ENCODE measurements at places on chromosomes 5 and 9. TPM values are rescaled to one million over a fixed set of nuclear protein-coding genes. Genes with fewer than 3 reads are reported as not detected.

DNA sequence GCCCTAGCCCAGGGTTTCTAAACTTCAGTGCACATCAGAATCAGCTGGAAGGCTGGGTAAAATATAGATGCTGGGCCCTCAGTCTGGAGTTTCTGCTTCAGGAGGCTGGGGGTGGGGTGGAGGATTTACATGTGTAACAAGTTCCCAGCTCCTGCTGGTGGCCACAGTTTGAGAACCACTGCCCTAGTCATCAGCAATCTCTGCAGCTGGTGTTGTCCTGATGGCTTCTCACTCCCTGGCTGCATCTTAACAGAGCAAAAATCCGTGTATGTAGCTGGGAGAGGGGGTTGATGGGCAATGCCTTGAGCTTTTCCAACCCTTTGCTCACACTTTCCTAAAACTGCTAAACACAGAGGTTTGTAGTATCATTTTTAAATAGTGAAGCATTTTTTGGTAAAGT, 186.0 kb upstream of the KLF9 start:
- DNase-seq = peak; percentile 66

- DNase-seq = no peak
Measured at GRCh38 chr5:92945605-92946097, 635.4 kb downstream of the NR2F1-AS1 start.

DNA sequence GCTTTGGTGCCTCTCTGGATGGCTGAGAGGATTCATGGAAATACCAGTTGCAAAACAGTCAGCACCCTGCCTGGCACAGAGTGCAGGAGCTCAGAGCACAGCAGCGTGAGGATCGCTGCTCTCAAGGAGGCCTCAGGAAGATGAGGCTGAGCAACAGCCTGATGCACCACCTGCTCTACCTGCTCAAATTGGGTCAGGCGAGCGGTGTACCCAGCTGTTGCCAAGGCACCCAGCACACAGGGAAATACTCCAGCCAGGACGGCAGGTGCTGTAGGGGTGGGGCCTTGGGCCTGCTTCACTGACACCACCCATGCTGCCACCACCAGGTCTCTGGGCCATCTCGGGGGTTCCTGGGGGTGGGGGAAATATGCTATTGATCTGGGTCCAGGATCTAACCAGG, 4.3 kb downstream of the EEIG1 start:
- DNase-seq = no peak

- no peak for DNase-seq
Measured at GRCh38 chr5:9957214-9957613, 292.5 kb downstream of the ATPSCKMT start.

DNA sequence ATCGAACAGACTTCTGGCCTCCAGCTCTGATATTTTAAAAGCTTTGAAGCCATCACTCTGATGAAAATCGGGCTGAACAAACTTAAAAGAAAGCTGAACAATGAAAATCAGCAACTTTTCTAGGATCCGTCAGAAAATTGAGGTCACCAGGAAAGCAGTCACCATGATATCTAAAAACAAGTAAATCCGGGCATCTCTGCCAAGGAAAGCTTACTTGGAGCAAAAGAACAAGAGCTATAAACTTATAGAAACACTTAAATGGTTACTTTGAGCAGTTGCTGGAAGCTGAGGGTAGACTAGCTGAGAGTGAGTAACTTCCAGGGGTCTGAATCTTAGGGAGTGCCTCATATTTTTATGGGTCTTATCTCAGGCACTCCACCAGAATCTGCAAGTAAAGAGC, 1043.0 kb upstream of the CDH18 start:
- no peak for DNase-seq

GRCh38 chr9:35730486-35730854, 1.5 kb downstream of the TLN1 start:
- DNase-seq = no peak

- DNase-seq = no peak
Measured at GRCh38 chr9:72210522-72210921, 61.3 kb downstream of the GDA start.

DNA sequence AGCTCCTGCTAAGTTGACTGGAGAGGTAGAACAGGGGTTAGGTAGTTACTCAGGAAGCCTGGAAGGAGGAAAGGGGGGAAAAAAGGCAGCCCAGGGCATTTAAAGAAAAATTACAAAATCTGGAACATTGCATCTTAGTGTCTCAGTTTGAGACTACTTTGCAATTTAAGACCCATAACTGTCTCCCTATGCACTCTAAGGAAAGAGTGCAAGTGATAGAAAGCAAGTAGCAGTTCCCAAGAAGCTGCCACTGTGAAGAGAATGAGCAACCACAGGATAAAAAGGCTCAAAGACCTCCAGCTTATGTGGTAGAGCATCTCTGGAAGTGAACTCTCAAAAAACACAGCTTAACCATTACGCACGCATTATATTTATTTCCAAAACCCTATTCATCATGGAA, 141.8 kb downstream of the SLCO4C1 start:
- no peak for DNase-seq

PCDHB7 gene
- 2.6 TPM for total RNA-seq

ORM2 gene
- total RNA-seq = not detected

CCDC192 gene
- total RNA-seq = not detected

GABRA6 gene
- not detected for total RNA-seq
